ENCODE measurements at places on chromosomes 6 and 20.

- peak; percentile 81 for DNase-seq
Measured at GRCh38 chr20:19932170-19932667, 84.9 kb upstream of the NAA20 start.

- peak; percentile 43 for DNase-seq
Measured at GRCh38 chr6:111585241-111585973, 20.3 kb downstream of the TRAF3IP2 start.

GRCh38 chr20:3932681-3933080 lies 43.5 kb downstream of the PANK2 start:
- no peak for DNase-seq

DNA sequence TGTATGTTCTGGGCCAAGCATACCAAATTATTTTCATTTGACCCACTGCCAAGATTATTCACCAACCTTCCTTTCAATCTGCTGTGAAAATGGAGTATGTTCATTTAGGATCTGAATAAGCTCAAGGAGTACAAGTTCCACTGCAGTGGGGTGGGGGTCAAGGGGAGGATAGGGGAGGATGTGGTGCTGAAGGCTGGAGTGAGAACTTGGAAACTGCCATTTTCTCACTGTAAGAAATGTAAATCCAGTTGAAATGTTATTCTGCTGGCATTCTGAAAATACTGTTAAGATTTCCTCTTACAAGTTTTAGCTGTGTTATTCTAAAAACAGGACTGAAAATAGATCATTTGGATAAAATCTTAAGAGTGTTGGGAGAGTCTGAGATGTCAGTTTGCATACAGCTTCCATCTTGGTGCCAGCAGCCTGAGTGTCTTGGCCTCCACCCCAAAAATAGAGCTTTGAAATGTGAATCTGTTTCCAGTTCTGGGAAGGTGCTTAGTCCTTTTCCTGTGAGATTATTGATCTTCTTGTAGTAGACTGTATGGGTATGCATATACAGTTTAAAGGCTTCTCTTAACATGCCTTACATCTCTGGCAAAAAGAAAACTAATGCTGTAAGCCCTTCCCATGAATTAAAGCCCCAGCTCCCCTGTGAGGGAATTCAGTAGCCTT lies 84.3 kb downstream of the CTNNBL1 start:
- no peak for DNase-seq

DNA sequence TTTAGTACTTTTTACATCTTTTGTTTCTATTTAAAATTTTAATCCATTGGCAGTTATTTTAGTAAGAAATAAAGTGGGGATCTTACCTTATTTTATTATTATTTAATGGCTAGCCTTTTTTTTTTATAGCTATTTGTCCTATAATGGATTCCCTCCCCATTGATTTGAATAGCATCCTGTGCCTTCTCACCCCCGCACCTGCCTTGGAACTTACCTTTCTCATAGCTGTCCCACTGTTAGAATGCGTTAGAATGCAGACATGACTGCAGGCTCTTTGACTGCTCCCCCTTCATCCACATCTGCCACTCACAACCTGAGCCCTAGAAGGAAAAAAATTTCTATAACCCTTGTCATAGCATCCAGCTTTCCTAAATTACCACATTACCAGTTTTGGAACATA lies 9.1 kb downstream of the PKIB start:
- DNase-seq, result no peak

GRCh38 chr6:7685276-7685675 lies 40.6 kb upstream of the BMP6 start:
- no peak for DNase-seq

DNA sequence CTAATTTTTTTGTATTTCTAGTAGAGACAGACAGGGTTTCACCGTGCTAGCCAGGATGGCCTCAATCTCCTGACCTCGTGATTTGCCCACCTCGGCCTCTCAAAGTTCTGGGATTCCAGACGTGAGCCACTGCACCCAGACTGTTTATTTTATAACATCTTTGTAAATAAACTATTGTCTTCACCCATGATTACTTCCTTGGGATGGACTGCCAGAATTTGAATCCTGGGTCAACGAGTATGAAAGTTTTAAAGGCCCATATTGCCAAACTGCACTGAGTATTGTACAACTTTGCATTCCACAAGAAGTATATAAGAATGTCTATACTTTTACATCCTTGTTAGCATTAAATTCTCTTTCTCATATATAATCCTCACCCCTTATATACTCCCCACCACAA lies 38.6 kb downstream of the ZHX3 start:
- no peak for DNase-seq

- DNase-seq, result no peak
Measured at GRCh38 chr6:100627911-100628758, 163.4 kb upstream of the SIM1 start.

GRCh38 chr6:80547827-80548226 lies 441.4 kb downstream of the BCKDHB start:
- DNase-seq, result peak; percentile 84

GRCh38 chr6:21885532-21886114 lies 292.1 kb downstream of the SOX4 start:
- DNase-seq, result peak; percentile 79

DNA sequence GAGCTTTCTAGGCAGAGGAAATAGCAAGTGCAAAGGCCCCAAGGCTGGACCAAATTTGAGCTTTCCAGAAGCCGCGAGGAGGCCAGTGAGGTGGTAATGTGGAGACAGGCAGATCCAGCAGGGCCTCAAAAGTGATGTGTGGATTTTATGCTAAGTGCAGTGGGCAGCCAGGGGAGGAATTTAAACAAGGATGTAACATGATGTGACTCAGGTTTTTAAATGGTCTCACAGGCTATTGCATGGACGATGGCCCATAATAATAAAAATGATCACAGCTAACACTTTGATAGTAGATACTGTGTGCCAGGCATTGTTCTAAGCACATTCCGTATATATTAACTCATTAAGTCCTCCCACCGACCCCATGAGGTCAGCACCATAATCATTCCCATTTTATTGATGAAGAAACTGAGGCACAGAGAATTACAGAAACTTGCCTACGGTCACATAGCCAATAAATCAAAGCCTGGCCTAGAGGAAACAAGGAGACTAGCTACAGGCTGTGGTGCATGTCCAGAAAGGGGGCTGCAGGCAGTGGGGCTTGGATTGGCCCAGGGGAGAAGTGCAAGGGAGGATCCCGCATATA lies 18.0 kb upstream of the PREX1 start:
- no peak for DNase-seq

All from HFFc6 (cell line).